ENCODE measurements at places on chromosomes 4 and X.

- no peak for DNase-seq
Measured at GRCh38 chr4:127668770-127669169, 36.0 kb downstream of the INTU start.

GRCh38 chr4:64359489-64359888 lies 49.8 kb downstream of the TECRL start:
- no peak for DNase-seq

- DNase-seq: no peak
Measured at GRCh38 chr4:184267673-184268583, 50.3 kb upstream of the ENPP6 start.

DNA sequence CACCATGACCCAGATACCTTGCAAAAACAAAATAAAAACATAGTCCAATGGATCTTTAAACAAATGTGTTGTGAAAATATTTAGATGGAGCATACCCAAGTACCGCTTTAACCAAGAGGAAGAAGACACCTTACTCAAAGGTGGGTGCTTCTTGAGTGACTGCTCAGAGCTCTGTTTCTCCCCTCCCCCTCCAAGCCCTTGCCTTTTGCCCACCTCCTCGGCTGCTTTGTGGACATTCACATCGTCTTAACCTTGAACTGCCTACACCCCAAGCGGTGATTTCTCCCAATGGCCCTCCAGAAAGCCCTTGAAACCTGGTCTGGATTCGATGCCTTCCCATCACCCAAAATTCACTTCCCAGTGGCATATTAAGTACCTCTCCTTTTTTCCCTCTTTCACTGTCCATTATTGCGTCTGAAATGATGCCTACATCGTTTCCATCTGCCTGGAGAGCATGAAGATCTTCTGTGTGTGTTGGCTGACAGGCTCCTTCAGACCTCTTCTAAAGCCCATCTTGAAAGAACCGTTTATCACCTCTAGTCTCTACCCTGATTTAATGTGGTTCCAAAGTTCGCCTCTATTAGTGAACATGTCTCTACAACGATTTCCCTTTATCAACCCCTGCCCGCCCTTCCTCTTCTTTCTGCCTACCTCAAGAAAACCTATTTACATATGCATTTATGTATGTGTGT lies 968 bp downstream of the GPRIN3 start:
- DNase-seq: no peak

- no peak for DNase-seq
Measured at GRCh38 chr4:123406872-123407271, 10.3 kb downstream of the SPRY1 start.

DNA sequence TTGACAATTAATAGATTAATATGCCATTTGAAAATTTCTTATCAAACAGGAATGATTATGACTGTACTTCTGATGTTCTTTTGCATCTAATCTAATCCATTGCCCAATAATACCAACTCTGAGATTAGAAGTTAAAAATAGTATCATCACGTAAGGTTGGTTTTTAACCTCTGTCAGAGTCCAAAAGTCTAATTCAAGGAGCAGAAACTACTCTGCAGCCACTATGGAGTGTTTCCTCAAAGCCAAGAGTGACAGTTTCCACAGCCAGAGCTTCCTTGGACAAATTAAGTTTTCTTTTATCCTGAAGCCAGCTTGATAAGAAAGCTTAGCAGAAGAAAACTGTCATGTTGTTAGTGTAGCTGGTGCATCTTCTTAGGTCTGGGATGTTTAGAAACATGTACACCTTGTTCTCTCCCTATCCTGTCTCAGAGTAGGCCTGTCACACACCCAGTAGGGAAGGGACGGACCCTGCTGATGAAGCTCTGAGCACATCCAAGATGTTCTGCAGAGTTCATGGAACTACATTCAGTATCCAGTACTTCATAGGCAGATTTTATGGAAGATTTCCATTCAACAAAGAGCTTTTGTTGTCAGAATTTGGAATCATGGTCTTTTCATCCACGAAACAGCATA lies 20.4 kb upstream of the PI4K2B start:
- DNase-seq: no peak

DNA sequence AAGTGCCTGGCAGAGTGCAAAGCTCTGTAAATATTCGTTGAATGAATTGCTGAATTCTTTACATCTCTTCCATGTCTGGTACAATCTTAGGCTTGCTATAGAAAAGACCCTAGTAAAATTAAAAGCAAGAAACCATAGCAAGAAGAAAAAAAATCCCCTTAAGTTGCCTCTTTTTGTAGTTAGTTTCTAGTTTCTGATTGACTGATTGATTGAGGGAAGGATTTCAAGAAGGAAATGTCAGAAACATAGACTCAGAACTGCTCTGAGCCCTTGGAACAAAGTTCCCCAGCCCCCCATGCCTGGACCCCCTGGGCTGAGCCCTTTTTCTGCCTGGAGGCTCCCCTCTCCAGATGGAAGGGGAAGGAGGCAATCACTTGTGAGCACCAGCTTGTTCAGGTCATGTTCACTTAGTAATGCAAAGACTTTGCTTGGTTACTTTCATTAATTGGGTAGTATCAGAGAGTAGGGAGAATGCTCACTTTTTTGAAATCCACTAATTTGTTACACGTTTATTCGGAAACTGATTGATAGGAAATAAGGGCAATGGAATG lies 35.6 kb downstream of the DAPP1 start:
- DNase-seq: no peak

- no peak for DNase-seq
Measured at GRCh38 chr4:100244347-100244746, 54.1 kb upstream of the DDIT4L start.

DNA sequence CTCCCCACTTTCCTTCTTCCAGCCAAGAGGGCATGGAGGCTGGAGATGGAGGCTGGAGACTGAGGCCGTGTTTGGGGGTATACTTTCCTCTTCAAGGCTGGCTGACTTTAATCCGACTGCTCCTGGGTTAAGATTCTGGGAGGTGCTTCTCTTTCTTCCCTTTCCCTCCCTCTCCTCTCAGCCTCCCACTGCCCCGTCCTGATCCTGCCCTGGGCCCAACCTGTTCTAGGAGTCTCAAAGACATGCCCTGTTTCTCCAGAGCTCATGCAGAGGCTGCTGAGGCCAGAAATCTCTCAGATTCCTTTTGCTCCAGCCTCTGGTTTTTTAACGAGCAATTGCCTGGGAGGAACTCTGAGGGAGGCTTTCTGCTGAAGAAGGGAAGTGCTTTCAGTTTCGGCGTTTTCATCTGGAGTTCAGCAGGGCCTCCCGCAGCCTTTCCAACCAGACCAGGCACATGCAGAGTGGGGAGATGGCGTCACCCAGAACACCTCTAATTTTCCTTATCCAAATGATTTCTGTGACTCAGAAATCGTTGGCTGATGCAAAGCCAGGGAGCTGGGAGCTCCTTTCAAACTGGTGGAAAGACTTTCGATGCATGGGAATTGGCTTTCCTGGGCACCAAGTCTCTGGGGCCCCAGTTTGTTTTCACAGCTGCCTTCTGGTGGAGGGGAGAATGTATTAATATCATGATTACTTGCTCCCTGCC lies 34.5 kb upstream of the FAM9C start:
- DNase-seq: no peak

- DNase-seq: no peak
Measured at GRCh38 chr4:37644962-37645361, 41.2 kb downstream of the RELL1 start.

DNA sequence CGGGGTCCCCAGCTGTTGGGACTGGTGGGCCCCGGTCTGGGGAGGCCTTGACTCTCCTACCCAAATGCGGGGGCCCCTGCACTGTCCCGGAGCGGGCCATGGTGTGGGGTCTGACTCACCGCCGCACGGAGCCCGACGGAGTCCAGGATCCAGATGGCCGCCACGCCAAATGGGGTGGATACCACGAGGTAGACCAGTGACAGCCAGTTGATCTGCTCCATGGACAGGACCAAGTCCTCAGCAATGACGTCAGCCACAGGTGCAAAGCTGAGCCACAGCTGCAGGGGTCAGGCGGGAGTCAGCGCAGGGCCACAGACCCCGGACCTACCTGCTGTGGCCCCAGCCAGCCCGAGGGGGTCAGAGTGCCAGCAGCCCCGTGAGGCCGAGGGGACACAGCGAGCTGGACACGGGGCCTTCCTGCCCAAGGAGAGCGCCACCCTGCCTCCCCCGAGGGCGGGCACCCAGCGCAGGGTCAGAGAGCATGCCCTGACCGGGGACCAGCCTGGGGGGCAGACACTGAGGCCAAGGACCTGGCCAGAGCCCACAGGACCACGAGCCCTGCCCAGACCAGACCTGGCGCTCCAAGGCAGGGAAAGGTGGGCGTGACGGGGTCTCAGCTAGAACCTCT lies 2.4 kb downstream of the SLC49A3 start:
- DNase-seq: no peak

DNA sequence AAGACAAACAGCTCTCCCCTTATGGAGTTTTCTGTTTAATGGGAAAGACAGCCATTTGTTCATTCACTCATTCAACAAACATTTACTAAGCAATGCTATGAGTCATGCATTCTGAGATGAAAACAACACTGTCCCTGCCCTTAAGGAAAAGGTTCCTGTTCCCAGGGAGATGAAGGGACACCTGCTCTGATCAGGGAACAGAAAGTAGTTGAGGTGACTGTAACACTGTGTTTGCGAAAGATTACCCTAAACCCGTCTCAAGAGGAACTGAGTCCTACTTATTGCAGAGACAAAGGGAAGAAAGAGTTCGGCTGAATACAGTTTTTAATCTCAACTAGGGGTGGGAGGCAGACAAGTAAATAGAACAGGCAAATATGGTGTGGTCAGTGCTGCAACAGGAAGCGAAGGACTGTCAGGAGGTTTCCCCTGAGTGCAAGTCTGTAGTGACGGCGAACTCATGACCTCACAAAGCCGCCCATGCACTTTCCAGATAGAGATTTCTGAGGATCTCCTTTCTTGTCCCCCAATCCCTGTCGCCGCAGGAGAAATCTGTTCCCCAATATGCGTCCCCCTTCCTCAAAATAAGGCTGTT lies 712 bp downstream of the STX18 start:
- no peak for DNase-seq

GRCh38 chrX:48917139-48918001 lies 1.5 kb downstream of the PIM2 start:
- peak; percentile 73 for DNase-seq

GRCh38 chrX:7993873-7994272 lies 66.7 kb upstream of the PNPLA4 start:
- no peak for DNase-seq

DNA sequence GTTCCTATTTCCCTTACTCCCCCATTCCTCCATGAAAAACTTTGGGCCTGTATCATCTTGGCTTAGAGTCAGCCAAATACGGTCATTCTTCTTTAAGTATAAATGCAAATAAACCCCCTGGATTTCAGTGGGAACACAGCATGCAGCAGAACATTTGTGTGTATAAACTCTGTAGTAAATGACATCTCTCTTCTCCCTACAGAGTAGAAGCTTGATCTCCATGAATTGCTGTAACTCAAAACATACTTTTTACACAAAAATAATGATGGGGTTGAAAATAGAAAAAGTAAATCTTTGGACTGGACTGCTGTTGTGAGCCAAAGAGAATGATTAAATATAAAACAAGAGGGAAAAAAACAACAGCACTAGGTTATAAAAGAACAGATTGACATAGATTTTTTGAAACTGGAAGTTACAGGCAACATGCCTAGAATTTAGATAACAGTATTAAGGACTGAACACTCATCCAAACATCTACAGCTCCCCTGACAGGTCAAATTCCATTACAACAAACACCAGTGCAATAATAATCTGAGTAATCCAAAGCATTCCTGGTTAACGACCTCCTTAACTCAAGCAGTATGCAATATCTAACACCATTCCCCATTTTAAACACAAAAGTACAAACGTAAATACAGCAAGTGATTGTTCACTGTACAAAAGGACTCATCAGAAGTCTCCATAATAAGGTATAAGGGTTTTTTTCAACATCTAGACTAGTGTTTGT lies 30.7 kb downstream of the TSPAN5 start:
- DNase-seq: no peak

DNA sequence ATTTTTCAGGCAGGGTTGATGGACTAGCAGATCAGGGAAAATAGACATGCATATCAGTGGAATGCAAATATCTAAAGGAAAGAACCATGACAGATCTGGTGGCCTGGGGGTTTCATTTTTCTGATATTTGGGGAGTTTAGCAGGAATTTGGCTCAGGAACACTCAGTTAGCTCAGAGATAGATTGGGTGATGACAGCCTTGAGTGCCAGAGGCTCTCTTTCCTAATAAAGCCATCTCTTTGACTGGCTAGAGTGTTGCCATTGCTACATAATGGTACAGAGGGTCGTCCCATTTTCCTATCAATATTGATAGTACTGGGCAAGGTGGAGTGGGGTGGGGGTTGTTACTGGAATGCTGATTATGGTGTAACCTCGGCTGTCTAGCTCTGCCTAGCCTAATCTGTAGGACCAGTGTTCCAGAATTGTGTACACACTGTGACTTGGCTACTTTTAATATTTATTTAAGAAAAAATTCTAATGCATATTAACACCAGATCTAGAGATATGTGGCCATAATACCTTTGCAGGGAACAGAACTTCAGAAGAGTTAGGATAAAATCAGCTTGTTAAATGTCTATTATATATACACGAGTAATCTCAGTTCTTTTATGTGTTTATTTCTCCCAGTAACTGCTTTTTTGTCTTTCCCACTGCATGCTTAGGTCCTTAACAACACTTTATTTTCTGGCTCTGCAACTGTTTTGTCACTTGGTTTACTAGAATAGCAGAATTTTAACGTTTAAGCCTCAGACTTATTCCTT lies 145.0 kb upstream of the SPOCK3 start:
- DNase-seq: no peak

GRCh38 chr4:74794382-74795010 lies at the start of gene BTC:
Gene BTC (minus strand): TSS chr4:74794523. CDS start chr4:74794325, 198 bp downstream.
- DNase-seq: no peak

- no peak for DNase-seq
Measured at GRCh38 chrX:96004386-96004785, 680.3 kb upstream of the DIAPH2 start.

- DNase-seq: no peak
Measured at GRCh38 chr4:123524958-123525628, 128.5 kb downstream of the SPRY1 start.

GRCh38 chrX:117570160-117570559 lies 546.5 kb downstream of the KLHL13 start:
- no peak for DNase-seq

GRCh38 chrX:19094654-19095053 lies 27.6 kb downstream of the ADGRG2 start:
- DNase-seq: no peak

GRCh38 chrX:47218920-47219815 lies 687 bp downstream of the CDK16 start:
- DNase-seq: peak; percentile 9

- DNase-seq: no peak
Measured at GRCh38 chrX:119337201-119337600, 61.9 kb upstream of the SLC25A43 start.

DNA sequence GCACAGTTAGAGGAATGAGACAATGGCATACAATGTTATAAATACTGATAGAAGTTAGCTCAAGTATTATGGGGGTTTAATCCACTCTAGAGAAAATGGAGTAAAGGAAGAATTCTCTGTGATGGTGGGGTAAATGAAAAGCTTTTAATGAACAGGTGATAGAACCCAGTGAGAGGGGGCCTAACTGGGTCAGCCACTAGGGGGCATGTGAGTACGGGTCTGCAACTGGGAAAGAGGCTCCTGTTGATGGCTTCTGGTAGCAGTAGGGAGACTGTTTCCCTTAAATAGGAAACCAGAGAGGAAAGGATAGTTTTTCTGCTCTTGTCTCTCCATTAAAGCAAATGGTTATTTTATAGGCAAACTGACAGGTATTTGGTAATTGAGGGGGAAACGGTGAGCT lies 132.8 kb upstream of the GPR101 start:
- no peak for DNase-seq

- DNase-seq: no peak
Measured at GRCh38 chrX:40207626-40208025, 109.9 kb upstream of the BCOR start.

Data from activated CD8-positive, alpha-beta memory T cell treated with anti-CD3 and anti-CD28 coated beads for 1 hour (primary cell).